Cerebellar nuclear complex (tissue), 1 donor: ENCODE measurements at places on chromosomes 4 and X.

DNA sequence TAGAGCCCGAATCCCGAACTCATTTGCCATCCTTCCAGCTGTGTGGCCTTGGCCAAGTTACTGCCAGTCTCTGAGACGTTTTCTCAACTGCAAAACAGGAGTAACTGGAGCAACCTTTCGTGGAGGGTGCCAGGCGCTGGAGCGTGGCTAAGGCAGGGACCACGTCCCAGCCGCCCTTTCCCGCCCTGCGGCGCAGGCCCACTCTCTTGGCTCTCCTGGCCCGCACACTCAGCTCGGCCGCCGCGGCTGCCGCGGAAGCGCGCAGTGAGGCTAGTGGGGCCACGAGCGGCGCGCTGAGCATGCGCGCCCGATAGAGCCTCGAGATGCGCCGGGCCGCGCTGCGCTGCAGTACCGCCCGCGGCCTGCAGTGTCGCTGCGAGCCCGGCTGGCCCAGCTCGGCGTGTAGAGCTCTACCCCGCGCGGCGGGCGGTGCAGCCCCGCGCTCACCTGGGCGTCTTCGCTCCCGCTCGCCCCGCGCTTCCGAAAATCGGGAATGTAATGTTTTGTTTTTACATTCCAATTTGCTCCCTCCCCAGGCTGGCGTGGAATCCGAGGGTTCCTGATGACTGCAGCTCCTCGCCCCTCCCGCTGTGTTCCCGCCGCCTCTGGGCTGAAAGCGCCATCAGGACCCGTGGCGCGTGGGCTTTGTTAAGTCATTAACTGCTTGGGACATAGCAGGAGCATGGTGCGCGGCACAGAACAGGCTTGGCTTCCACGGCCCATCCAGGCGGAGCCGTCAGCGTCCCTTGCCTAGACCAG lies 4.0 kb upstream of the ZNF518B start:
- DNase-seq, result no peak

GRCh38 chrX:130714665-130715064 lies 188.3 kb downstream of the ENOX2 start:
- no peak for DNase-seq

DNA sequence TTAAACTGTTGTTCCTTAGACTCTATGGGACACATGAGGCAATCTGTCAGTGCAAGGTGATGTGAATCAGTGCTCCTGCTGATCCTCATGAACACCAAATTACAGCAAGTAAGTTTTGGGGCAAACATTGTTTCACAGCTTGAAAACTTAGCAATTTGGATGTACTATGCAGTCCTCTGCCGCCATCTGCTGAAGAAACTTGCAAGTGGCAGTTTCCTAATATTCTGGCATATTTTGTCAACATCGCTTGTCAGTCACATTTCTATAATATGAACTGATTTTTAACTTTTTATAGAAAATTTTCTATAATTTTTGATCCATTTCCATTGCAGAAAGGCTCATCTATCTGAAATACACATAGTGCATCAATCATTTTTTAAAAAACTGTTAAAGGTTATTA lies 56.3 kb downstream of the ZAR1 start:
- no peak for DNase-seq

DNA sequence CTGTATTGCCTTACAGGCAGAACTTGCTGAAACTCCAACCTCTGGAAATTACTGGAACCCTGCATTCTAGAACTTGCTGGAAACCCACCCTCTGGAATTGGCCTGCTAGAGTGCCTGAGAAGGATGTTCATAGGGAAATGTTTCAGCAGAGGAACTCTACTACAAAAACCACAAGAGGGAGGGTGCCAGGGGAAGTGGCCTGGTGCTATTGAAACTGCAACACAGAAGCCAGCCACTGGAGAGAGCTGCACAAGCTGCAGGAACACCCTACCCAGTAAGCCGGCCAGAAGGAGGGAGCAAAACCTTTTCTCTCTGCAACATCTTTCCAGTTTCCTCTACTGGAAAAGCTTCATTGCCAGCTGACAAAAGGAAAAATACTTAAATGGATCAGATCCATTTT lies 2.5 kb upstream of the BRWD3 start:
- no peak for DNase-seq

DNA sequence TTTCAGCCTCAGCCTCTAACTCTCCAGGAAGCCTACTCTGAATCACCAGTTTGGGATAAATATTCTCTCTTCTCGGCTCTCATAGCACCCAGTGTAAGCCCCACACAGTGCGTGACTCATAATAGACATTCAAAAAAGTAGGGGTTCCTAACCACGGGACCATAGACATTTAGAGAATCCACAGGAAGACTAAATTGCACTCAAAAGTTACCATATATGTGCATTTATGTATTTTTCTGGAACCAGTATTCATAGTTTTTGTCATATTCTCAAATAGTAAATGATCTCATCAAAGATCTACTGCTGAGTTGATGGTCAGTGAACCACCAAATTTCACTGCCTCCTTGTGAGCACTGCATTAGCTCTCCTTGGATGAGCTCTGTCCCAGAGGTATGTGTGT lies 625.7 kb downstream of the SMARCA1 start:
- DNase-seq, result no peak

DNA sequence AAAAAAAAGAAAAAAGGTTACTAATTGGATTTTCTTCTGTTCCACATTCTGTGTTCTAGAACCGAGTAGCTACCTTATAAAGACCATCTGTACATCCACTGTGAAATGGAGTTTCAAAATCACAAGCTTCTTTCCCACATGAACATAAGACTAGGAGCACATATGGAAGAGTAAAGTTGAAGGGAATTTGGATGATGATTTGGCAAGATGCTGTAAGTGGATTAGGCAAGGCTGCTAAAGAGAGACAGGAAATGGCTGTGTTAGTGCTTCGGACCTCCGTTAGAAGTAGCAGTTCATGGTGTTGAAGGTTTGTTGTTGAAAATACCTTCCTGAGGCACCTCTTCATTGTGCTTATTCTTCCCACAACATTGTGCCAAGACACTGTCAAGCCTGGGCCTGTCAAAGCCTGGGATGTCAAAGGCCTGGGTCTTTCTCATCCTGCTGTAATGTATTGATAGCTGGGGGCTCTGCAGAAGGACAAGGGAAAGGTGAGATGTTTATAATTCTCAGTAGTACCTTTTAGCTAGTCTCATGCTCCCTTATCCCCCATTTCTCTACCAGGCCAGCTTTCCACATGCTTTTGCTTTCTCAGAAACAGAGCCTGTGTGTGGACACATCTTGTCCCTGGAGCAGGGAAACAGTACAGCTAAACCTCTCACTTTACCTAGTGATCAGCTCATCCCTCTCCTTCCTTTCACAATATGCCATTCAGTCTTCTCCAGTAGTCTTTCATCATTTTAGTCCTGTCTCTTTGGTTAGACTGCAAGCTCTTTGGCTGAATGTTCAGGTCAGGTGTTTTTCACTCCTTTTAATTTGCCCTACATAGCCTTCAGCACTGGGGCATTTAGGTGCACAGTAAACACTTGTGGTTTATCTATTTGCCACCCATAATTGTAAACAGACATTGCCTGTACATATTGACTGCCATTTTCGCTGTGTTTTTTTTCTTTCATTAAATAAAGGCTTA lies 37.9 kb upstream of the CYP2U1 start:
- no peak for DNase-seq

GRCh38 chrX:132169554-132169953 lies 41.7 kb upstream of the FRMD7 start:
- no peak for DNase-seq

- DNase-seq, result no peak
Measured at GRCh38 chrX:150465881-150466775, 102.3 kb upstream of the MTM1 start.

DNA sequence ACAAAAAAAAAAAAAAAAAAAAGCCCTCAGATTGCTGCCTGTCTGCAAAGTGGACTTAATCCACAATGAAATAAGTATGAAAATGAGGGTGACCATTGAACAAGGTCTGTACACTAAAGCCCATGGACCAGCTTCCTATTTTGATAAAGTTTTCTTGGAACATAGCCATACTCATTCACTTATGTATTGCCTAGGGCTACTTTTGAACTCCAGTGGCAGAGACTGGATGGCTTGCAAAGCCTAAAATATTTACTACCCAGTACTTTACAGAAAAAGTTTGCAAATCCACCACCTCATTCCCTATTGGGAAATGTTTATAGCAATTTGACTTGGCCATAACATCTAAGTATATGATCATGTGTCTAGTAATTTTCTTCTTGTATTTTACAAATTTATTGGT lies 481.7 kb downstream of the NAF1 start:
- no peak for DNase-seq

DNA sequence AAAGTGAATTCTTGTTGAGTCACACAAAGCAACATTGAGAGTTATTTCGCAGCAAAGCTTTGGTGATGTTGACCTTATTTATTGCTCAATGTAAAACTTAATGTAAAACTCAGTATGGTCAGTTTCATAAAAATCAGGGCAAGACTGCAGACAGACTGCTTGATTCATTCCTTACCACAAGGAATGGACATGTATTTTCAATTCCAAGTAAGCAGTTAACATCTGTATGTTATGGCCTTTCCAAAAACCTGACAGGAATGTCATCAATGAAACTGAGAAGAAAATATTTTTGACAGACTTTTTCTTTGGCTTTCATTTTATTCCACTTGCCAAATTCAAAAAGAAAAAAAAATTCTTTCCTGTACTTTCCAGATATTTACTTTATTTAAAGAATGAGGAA lies 488.3 kb downstream of the ANKRD50 start:
- DNase-seq, result no peak

- DNase-seq, result no peak
Measured at GRCh38 chr4:183195534-183195933, 96.5 kb downstream of the WWC2 start.
